ENCODE measurements at places on chromosomes 3 and 15.

GRCh38 chr3:32310336-32310735 is 71.9 kb downstream of the CMTM8 start:
- DNase-seq: no peak

- DNase-seq: no peak
These were observed 192.1 kb upstream of the TTC14 start for GRCh38 chr3:180409883-180410282.

DNA sequence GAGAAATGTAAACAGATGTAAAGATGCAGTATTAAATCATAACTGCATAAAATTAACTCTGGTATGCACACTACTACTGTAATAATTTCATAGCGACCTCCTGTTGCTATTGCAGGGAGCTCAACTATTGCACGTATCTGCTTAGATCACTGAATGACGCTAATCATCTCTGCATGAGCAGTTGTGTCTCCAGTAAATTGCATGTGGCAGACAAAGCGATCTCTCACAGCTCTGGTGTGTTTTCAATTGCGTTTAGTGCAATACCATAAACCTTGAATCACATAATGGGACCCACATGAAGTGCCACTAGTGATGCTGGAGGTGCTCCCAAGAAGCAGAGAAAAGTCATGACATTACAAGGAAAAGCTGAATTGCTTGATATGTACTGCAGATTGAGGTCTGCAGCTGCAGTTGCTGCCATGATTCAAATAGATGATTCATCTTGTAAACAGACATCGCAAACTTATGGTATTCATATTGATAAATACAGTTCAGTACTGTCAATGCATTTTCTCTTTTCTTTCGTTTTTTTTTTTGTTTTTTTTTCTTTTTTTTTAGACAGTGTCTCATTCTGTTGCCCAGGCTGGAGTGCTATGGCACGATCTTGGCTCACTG is 30.2 kb upstream of the LCTL start:
- DNase-seq: no peak

DNA sequence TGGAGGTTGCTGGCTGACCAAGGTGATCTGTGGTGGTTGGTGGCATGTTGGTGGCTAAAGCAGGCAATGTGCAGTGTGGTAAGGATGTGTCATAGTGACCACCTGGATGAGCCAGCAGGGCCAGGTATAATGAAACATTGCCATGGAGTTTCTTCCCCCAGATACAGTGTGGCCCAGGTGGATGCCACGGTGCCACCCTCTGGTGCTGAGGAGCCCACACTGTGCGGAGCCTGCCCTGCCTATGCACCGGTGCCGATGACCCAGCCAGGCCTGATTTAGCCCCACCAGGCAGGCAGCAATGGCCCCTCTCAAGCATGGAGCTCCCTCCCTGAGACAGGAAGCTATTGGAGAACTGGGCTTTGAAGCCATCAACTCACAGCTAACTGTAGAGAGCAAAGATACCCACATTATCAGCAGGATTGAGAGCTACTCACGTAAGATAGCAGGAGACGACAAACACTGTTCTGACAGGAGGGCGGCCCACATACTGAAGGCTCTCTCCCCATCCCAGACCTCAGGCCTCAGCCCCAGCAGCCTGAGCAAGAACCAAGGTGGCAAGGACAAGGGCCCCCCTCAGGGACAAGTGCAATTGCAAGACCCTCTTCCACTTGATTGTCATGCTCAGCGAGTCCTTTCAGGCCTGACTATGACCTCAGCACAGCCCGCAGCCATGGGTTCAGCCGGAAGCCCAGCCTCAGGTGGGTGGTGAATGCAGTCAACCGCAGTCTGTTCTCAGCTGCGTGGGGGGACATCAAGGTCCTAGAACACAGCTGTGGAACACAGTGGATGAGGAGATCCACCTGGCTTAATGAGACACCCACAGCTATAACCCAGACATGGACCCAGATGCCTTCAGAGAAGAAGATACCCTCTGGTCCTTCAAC is 82.8 kb upstream of the CDV3 start:
- DNase-seq: peak; percentile 32

GRCh38 chr3:155494332-155494731 is 200.8 kb upstream of the STRIT1 start:
- no peak for DNase-seq

DNA sequence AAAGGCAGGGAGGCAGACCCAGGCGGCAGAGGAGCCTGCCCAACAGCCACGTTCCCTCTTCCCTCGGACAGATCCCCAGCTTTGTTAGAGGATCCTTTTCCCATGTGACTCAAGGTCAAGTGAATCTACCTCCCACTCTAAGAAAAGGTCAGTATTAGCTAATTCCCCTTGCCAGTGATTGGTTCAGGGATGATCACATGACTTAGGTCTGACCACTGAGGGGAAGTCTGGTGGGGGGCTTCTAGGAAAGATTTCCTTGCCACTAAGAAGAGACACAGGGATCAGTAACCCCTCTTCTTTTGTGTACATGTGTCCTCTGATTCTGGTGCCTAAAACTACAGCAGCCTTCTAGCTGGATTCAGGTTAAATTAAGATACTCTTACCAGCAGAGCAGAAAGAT is 266.3 kb upstream of the NSMCE3 start:
- no peak for DNase-seq

- no peak for DNase-seq
These were observed 14.5 kb downstream of the C3orf20 start for GRCh38 chr3:14689247-14689980.

Data from activated T-helper 1 cell treated with anti-CD3 and anti-CD28 coated beads, Interleukin-2, amount 50 U/mL, for 16 hours (primary cell).